ENCODE measurements at places on chromosomes 4 and X. TPM values are rescaled to one million over a fixed set of nuclear protein-coding genes. Genes with fewer than 3 reads are reported as not detected.

DNA sequence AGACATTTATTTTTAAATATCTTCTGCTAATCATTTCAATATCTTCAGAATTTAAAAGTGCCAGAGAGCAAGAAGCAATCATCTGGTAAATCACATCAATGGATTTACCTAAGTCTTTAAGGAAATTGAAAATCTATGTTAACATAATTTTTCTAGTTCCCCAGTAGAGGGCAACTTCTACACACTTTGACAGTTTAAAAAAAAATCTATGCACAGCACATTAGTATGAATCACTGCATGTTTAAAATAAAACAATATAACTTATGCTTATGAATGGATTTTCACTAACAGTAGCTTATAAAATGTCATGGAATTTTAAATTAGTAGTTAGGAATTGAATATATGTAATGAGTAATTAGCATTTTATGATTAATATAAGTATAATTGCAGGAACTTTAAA lies 126.5 kb downstream of the REELD1 start:
- no peak for DNase-seq

CTAG1A gene
- not detected for polyA plus RNA-seq

IGSF1 gene
- polyA plus RNA-seq: 12.3 TPM

GRCh38 chr4:185210102-185210981 lies 944 bp downstream of the SNX25 start:
- peak; percentile 35 for DNase-seq

DNA sequence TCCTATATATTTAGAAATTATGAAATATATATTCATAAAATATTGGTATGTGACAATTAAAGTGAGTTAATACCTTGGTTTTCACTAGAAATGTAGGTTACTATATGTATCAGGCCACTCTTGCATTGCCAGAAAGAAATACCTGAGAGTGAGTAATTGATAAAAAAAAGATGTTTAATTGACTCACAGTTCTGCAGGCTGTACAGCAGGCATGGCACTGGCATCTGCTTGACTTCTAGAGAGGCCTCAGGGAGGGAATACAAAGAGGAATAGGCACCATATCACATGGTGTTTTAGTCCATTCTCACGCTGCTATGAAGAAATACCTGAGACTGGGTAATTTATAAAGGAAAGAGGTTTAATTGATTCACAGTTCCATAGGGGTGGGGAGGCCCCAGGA lies 1560.6 kb downstream of the STIM2 start:
- DNase-seq: no peak

DNA sequence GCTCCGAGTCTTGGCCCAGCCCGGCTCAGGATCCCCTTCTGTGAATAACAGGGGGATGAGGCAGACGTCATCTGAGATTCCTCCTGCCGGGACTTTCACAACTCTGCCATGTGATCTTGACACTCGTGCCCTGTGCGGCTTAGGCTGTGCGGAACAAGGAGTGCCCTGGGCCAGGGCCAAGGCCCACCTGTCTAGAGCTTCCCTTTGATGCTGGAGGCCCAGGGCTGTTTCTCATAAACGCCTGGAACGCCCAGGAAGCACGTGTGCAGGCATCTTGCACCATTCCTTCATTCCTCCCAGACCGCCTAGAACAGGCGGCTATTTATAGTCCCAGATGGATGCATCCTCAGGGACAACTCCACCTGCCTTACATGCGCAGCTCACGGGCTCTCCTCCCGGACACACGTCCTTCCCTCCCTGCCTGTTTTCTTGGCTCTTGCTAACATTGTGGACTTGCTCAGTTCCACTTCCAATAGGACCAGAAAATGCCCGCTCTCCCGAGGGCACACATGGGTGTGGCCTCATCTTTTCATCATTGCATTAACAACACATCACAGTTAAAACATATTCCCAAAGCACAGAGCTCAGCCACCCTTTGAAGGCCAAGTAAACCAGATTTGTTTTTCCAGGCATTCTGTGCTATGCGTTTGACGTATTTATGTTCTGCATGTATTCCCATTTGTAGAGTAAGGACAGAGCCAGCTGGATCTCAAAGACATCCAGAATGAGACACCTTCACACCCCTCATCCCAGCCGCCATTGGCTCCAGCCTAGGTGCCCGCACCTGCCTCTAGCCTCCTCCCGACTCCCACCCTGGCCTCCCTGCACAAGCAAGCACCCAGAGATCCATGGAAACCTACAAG lies 57.2 kb downstream of the ABLIM2 start:
- peak; percentile 54 for DNase-seq

VCX3B gene
- polyA plus RNA-seq: not detected

GRCh38 chr4:27161191-27161590 lies 300.6 kb downstream of the STIM2 start:
- DNase-seq: no peak

GRCh38 chr4:182913036-182913435 lies 4.2 kb downstream of the DCTD start:
- DNase-seq: no peak

All from large intestine (tissue), 12 donors.